ENCODE measurements at places on chromosomes 2 and 18.

- DNase-seq = no peak
Measured at GRCh38 chr2:181851726-181852125, 39.8 kb upstream of the ITPRID2 start.

DNA sequence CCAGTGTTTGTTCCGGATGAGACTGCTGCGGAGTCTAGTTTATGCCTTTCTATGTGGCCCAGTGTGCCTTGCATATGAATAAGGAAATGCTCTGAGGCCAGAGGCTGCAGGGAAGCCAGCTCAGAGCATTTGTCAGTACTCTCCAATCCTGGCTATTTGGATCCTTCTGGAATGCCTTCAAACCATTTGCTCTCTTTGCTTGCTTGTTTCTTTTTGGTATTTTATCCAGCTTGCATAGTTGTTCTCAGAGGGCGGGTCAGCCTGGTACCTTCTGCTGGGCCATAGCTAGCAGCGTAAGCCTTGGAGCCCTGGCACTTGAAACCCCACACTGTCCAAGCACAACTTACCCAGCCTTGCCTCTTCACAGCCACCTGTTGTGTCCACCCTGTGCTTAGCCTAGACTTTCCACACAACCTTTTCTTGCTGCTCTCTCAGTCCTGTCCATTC, 20.5 kb downstream of the CENPO start:
- no peak for DNase-seq

DNA sequence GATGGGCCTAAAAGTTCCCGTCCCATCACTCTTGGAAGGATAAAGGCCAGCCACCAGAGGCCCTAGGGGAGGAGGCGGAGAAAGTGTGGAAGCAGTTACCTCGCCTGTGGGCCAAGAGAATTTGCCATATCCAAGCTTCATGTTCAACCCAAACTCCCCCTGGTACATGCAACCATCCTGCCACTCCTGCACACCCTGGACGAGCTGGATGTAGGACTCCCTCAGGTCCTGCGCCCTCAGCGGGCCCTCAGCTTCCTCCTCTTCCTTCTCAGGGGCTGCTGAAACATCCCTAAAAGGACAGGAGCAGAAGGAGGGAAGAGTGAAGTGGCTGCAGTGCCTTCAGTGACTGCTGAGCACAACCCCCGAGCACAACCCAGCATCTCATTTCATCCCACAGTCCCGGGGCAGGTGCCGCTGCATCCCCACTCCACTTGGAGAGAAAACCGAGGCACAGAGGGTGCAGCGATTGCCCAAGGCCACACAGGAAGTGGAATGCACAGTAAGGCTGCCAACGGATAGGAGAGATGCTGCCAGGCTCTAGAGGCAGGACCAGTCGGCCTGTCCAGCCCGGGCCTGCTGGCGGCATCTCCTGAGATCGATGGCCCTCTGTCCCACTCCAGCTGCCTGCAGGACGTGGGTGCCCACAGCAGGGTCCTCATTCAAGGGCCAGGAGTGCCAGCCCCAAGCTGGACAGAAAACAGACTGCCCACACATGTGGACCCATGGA, 2.9 kb downstream of the ANKMY1 start:
- no peak for DNase-seq

- no peak for DNase-seq
Measured at GRCh38 chr2:169664600-169664977, 29.6 kb downstream of the CFAP210 start.

GRCh38 chr2:187644486-187644885, 90.3 kb upstream of the TFPI start:
- no peak for DNase-seq

DNA sequence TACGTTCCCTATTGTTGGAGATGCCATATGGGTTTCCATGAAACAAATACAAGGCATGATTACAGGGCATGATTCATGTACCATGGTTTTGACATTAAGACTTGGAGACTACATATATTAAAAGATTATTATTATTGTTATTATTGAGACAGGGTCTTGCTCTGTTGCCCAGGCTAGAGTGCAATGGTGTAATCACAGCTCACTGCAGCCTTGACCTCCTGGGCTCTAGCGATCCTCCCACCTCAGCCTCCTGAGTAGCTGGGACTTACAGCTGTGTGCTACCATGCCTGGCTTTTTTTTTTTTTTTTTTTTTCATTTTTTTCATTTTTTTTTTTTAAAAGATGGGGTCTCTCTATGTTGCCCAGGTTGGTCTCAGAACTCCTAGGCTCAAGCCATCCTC, 69.1 kb downstream of the MYOM1 start:
- DNase-seq = no peak

DNA sequence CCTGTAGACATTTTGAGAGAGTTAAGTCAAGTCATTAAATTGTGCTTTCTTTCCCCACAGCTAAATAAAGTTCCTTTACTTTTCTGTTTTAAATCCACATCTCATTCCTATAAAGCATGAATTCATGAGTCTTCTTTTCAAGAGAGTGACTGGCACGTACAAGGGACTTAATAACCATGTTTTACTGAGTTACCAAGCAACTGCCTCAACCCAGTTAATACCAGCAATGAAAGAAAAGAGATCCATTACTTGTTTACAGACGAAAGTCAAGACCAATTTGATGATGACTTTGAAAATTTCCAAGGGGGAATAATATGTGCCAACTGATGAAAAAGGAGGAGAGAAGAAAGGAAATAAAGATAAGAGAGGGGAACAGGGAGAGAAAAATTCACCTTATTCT, 1082.5 kb upstream of the GYPC start:
- no peak for DNase-seq

DNA sequence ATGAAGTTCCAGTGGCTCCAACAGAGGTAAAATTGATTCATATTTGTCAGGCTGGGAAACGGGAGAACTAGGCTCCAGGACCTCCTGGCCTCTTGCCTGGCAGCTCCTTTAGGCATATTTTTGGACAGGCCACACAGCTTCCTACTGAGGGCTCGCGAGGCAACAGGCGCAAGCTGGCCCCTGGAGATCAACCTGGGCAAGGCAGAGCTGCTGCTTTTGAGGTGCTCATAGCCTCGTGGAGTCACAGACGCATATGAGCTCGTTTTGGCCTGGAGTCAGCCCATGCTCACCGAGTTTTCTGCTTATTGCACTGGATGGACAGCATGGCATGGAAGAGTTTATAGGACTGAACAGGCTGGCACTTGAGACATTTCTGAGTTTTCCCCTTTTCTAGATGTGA, 97.7 kb downstream of the CAPN13 start:
- no peak for DNase-seq

GRCh38 chr18:33951031-33951430, 273.7 kb downstream of the NOL4 start:
- no peak for DNase-seq

DNA sequence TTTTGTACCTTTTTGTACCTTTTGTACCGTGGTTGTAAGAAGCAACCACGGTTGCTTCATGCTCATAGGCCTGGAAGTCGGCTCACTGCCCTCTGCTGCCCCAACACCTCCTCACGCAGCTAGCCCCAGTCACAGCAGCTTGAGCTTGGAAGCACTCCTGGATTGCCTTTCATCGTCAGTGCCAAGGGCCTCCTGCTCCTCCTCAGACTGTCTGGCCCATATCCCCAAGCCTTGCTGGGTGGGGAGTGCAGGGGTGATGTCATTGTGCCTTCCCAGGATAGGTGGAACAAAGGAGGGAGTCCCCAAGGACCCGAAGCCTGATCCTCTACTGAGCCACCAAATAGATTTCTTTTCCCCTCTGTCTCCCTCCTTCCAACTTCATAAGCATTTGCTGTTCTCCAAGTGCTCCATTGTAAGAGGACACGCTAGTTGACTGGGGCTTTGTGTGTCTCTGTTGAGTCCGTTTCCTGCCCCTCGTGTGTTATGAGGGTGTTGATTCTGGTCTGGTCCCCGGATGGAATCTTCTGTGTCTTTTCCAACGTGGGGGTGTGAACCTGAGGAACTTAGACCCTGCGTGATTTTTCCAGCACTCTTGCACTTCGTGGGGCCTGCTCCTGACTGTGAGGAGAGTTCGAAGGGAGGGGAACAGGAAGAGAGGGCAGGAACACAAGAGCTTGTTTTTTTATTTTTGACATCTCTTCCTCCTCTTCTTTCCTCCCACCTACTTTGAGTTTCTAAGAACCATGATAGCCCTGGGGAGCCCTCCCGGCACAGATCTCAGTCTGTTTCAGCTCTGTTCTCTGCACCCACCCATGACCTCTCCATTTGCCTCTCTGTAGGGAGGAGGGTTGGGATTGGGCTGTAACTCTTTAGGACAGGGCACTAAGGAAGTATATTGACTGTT, 127.2 kb upstream of the EML6 start:
- no peak for DNase-seq

DNA sequence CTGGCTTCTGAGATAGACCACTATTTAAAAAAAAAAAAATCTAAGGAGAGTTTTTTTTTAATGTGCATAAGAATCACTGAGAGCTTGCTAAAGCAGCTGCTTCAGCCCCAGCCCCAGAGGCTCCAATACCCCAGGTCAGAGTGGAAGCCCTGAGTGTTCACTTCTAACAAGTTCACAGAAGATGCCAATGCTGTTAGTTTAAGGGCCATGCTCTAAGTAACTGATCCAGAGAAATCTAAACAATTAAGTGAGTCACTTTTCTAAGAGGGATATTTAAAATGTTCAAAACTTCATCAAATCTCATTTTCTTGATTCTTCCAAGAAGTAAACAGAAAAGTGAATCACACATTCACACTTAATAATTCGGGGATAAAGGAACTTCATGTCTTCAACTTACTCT, 126.4 kb upstream of the CD226 start:
- no peak for DNase-seq

DNA sequence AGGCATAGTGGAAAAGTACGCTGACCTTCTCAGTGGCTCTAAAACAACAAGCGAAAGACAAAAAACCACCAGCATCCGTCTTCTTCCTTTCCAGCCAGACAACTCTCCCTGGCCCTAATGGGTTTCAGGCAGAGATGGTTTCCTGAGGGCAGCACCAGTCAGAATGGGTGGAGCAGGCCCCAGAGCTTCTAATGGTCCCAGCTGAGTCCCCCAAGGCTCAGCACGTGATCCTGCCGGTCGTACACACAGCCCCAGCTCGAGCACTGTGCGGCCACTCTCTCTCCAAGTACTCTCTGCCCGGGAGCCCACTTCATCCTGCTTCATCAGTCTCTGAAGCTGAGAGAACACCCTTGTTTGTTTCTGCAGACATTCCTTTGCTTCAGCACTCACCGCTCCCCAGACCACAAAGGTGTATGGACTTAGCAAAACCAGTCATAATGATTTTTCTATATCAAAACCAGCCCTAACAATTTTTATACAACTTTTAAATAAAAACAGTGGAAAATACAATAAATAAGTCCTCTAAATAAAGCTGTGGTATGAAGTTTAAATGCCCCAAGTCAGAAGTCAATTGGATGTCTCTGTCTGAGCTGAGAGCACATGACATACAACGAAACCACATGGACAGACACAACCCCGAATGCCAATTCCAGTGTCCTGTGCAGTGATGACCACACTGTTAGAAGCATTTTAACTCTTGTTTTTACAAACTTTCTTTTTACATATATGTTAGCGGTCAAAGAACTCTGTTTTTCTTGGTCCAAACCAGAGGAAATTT, 63.9 kb downstream of the PARD6G start:
- DNase-seq = no peak

Data from stimulated activated CD8-positive, alpha-beta memory T cell treated with anti-CD3 and anti-CD28 coated beads, Interleukin-7, amount 100 ng/mL, for 48 hours (primary cell).